ENCODE measurements at places on chromosomes 2 and 18.

DNA sequence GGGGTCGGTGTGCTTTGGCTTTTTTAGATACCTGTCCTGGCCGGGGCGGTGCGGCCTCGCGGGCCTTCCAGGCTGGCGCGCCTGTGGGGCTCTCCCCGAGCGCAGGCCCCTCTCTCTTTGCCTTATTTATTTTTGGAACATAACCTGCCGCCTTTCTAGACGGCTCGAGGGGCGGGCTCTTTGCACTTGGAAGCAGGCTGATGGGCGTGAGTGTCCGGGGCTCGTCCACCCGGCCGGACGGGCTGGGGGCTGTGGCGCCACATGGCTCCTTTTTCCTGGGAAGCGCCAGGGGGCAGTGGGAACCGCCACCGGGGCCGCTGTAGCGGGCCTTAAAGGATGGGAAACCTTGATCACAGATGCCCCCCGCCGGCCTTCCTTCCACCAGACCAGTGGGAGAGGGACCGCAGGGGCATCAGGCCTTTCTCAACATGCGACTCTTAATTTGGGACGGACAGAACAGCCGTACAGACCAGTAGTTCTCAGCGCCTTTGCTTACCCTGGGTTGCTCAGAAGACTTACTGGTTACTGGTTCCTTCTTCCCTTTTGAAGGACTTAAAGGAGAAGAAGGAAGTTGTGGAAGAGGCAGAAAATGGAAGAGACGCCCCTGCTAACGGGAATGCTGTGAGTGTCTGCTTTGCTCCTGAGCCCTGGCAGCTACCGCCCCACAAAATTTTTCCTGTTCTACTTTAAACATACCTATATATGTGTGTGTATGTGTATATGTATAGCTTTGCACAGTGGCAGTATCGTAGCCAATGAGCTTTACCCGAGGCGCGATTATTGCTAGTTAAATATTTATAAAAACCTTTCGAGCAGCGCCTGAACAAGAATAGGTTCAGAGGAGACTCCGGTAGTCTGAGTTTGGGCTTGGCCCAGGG, 2.7 kb downstream of the PTMA start:
- peak; percentile 27 for DNase-seq

- no peak for DNase-seq
Measured at GRCh38 chr2:182973441-182974352, 64.6 kb downstream of the NCKAP1 start.

GRCh38 chr18:9721893-9722550, 13.9 kb downstream of the RAB31 start:
- no peak for DNase-seq

GRCh38 chr2:58428096-58429013, 187.2 kb upstream of the FANCL start:
- no peak for DNase-seq

DNA sequence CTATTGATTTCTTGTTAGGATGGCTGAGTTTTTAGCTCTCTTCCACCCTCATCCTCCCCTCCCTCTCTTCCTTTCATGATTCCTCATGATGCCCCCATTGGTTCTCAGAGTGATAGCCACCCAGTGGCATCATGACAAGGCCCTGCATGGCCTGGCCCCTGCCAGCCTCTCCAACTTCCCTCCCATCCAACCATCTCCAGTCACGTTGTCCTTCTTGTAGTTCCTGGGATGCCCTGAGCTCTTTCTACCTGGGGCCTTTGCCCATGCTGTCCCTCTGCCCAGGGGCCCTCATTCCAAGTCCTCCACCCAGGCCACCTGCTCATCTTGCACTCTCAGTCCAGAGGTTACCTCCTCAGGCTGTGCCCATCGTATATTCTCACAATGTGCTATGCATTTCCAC, 247.5 kb downstream of the TFCP2L1 start:
- DNase-seq = no peak

GRCh38 chr2:157143901-157144300, 113.6 kb upstream of the GALNT5 start:
- DNase-seq = no peak

DNA sequence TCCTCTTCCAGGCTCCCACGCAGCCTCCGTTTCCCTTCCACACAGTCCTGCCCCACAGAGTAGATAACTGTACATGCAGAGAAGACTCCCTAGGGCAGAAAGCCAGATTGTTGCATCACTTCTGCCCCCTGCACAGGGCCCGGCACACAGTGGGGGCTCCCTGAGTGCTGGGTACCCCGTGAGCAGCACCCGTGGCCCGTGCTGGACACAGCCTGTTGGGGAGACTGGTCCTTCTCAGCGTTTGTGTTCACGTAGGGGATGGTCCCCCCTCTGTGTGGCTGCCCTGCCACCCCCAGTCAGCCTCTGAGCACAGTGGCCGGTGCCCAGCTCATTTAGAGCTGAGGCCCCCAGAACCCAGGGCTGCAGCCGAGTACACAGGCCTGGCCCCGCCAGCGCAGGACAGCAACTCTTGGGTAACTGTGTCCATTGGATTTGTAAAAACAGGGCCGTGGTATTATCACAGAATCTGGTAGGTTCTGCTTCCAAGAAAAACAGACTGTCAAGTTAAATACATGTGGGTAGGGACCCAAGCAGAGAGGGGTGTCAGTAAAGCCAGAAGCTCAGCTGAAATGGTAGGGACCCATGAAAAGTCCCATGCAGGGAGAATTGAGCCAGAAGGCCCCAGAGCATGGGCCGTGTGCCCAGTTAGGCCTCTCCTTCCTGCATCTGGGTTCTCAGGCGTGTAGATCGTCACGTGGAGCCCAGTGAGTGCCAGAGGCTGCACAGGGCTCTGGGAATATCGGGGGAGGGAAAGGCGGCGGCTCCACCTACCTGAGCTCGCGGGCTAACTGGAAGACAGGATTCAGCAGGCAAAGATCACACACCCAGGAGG, 257.3 kb downstream of the ATAD2B start:
- no peak for DNase-seq

DNA sequence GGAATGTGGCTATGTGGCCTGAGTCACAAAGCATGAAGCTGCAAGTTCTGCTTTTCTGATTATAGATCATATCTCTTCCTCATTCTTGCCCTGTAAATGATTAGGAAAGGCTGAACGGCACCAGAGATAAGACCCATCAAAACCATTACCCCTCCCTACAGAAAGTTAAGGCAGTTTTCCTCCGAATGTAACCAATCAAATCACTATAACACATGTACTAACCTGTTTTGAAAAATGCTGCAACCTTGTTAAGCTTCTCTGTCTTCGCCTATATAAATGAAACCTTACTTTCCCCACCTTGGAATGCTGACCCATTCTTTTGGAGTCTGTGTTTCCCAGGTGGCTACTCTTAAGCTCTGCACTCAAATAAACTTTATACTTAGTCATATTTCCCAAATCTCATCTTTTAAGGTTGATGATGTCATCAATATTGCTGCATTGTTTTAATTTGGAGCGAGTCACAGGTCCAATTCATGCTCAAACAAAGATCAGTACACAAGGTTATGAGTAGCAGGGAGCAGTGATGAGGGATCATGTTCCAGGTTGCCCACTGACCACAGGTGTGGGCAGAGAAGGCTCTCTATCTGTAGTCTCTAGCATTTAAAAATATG, 662.3 kb downstream of the IRS1 start:
- DNase-seq = no peak

- no peak for DNase-seq
Measured at GRCh38 chr2:69740502-69740951, 1.4 kb upstream of the ANXA4 start.

GRCh38 chr18:37577051-37577611, 11.5 kb upstream of the CELF4 start:
- DNase-seq = no peak

DNA sequence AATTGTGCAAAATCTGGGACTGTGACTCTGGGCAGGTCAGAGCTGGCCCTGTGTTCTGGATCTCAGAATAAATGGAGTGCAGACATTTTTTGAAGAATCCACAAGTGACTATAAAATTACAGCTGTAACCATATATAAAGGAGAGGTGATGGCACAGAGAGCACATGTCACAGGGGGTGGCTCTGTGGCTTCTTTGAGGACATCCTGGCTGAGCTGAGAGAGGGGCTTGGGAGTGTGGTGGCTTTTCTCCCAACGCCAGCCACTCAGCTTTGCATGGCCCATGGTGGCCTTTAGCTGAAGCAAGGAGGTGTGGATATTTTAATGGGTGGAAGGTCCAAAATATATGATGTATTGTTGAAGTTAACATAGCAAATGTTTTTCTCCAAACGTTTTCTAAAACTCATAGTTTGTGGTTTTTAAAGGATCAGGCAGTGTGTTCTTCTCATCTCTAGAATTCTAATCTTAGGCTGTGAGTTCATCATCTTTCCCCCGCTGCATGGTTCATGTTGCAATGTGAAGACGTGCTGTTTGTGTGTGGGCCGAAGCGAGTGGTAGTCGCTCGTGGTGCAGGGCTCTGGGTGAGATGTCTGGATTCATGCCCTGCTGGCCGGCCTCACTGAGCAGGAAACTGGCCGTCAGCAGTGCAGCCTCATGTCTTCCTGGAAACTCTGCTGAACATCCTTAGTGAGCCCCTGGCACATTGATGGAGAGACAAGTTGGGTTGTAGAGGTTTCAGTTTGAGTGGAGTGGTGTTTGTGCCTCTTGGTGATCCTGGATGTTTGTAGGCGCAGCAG, 109.9 kb downstream of the ZNF236 start:
- DNase-seq = no peak

GRCh38 chr2:204604061-204604460, 58.8 kb downstream of the PARD3B start:
- DNase-seq = no peak

All from activated CD8-positive, alpha-beta memory T cell treated with anti-CD3 and anti-CD28 coated beads, Interleukin-2, amount 50 U/mL, for 4 hours (primary cell).